Activated CD4-positive, alpha-beta T cell treated with anti-CD3 and anti-CD28 coated beads for 4 hours (primary cell): ENCODE measurements at places on chromosomes 6 and 20.

GRCh38 chr6:13318821-13319220, 9.5 kb downstream of the TBC1D7 start:
- no peak for DNase-seq

DNA sequence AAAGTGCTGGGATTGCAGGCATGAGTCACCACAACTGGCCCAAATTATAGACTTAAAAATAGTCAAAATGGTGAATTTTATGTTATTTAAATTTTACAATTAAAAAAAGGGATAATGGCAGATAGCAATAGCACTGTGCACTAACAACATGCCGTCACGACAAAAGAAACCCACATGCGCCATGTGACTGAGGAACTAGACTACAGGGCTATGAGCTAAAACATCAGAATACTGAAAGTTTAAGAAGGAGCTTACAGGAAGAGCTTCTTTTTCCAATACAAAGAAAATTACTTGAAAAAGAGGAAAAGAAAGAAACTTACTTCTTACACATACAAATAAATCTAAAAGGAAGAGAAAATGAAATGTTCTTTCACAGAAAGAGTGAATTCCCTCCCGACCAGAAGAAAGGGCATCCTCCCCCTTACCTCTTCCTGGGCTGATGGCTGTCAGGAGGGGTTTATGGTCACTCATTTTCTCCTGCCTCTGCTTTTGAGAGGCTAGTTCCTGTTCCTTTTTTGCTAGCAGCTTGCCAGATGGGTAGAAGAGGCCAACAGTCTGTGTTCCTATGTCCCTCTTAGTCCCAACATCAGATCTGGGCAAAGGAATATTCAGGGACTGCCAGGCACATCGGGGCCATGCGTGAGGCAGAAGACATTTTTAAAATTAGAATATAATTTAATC, 54.5 kb downstream of the DZANK1 start:
- no peak for DNase-seq

- no peak for DNase-seq
These were observed 298.5 kb upstream of the SLC35B3 start for GRCh38 chr6:8733879-8734278.

- DNase-seq, result peak; percentile 69
These were observed 18.1 kb downstream of the OR2B2 start for GRCh38 chr6:27893836-27894807.

DNA sequence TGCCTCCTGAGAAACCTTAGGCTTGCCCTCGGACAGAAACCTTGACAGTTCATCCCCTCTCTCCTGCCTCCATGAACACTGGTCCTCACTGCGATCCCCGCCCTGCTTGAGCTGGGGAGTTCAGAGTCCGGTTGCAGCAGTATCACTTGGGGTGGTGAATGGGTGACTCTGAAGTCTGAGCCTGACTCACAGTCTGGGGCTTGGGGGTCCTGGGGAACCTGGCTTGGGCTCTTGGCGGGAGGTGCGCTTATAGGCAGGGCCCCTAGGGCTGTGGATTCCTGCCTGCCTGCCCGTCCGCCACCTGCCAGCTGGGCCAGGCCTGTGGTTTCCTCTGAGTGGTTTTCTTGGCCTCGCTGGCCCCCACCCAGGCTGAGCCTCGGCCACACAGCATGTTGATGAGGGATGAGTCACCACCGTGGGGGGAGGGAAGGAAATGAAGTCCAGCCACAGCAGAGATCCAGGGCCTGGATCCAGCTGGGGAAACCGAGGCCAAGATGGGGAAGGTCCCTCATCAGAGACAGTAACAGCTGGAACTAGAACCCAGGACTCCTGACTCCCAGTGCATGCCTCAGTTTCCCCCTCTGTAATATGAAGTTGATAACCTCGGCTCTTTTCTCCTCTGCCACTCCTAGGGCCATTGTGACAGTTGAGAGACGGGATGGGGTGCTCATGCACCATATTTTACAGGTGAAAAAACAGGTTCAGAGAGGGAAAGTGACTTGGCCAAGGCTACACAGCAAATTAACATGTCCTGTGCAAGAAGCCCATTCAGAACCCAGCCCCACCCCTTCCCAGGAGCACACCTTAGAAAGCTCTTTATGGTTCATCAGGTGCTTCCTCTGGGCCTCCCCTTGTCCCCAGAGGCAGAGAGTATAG, 9.2 kb downstream of the FOXS1 start:
- DNase-seq, result no peak

DNA sequence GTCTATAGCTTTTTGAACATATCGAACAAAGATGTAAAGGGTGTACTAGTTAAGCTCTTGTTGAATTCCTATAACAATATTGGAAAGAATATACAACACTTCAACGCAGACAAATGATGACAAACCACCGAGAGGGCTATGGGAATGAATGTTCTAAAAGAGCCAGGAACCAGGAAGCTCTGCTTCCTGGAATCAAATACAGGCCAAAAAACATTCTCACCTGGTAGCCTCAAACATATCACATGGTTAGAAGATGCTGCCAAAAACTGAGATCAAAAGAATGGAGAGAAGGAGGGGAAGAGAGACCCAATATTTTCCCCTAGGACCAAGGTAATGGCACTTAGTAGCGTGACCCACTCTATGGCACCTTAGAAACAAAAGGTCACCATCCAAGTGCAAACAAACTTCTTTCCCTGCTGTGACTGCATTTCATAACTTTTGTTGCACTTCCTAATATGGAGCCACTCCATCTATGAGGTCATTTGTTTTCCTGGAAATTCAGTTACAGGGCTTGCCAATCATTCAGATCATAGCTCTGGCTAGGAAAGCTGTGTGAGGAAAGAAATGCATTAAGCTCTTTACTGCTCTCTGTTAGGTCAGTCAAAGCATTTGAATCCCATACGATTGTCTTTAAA, 199.2 kb upstream of the NT5E start:
- no peak for DNase-seq
